ENCODE measurements at places on chromosomes 3 and 15.

- no peak for DNase-seq
Measured at GRCh38 chr3:109184726-109185125, 48.2 kb downstream of the C3orf85 start.

GRCh38 chr3:179723617-179724016 lies 70.8 kb downstream of the USP13 start:
- DNase-seq = no peak

DNA sequence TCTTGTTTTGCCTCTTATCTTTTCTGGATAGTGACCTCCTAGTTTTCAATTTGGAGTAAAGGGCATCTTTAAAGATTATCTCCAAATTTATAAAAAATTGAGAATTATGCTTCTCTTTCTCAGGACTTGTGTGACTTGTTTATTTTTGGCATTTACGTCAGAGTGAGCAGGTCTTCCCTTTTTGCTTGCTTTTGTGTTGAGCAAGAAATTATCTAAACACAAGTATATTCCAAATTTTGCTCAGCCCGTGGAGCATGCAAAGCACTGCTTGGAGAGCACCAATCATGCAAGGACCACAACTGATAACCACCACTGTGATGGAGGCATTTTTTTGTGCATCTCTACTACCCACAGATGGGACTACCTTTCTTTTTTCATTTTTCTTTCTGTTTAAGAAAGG lies 7.1 kb downstream of the SLC25A26 start:
- DNase-seq = no peak

- DNase-seq = no peak
Measured at GRCh38 chr3:55525436-55525835, 38.3 kb upstream of the WNT5A start.

- DNase-seq = no peak
Measured at GRCh38 chr15:51965691-51966090, 5.9 kb downstream of the LEO1 start.

DNA sequence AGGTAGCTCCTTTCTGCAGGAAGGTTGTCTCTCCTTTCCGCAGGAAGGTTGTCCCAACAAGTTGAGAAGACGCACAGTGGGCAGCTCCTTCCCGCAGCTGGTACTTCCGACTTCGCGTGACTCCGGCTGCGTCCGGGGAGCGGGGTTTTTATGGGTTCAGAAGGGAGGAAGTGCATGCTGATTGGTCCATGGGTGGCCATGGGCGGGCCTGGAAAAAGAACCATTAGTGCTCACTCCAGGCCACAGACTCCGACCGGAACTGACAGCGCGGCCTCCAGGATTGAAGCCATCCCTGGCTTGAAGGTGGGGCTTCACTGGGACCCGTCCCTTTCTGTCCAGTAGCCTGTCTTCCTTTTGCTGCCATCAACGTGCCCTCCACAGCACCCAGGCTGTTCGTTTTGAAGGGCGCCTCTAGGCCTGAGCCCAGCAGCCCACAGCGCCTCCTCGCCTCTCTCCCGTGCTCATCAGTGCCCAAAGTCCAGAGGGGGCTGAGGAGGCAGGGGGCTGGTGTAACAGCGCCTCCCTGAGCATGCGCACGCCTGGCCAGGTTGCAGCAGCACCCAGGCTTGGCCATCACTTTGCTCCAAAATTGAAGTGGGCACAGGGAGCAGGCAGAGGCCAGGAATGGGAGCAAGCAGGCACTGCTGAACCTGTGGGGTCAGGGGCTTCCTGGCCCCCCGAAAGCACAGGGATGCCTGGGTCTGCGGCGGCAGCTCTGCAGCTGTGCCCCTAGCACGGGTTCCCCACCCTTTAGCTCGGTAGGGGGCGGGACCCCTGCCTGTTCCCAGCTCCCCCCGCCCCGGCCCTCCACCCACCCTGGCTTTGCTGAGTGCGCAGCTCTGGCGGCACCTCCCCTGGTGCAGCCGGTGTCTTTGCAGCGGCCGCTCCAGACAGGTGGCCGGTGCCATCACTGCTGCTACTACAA lies 330.6 kb upstream of the MCTP2 start:
- DNase-seq = no peak

DNA sequence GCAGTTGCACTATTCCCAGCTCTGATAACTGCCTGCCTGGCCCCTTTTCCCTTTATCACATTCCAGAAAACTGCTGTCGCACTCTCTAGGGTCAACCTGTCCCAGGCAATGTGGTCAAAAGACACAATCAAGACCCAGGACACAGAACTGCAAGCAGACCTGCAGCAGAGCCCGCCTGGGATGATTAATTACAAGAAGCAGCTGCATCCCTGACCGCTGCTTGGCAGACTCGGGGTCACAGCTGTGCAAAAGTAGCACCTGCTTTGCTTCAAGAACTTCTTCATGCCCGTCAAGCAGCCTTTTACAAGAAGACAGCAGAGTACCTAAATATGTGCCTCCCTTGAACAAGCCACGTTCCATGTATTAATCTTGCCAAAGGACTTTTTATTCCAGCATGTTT lies 120.0 kb upstream of the ST8SIA2 start:
- no peak for DNase-seq

DNA sequence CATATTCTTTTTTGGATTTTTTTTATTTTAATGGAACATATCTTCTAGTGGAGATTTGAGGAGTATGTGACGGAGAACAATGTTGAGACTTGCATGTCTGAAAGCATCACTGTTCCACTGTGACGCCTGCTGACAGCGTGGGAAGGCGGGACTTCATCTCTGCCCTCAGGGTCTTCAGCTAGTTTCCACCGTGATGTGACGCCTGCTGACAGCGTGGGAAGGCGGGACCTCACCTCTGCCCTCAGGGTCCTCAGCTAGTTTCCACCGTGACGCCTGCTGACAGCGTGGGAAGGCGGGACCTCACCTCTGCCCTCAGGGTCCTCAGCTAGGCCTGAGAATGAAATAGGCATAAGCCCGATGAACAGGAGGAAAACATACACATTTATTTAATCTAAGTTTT lies 70.7 kb downstream of the LMLN start:
- DNase-seq = no peak

DNA sequence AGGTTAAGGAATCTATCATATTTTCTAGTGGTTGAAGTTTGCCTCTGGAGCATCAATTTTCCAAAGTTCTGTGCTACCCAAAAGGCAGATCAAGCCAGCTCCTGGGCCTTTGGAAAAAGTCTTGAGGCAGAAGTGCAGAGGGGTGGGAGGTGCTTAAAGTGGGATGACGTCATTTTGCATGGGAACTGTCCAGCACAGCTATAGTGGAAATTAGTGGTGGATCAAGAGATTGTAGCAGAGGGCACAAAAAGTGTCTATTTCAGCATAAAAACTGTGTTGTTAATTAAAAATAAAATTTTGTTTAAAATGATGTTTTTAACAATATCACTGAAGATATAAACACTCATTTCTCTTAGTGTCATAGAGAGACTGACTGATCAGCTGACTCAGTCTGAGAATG lies 221.9 kb downstream of the LRRN1 start:
- no peak for DNase-seq
